ENCODE measurements at places on chromosomes 7 and 10. TPM values are rescaled to one million over a fixed set of nuclear protein-coding genes. Genes with fewer than 3 reads are reported as not detected.

DNA sequence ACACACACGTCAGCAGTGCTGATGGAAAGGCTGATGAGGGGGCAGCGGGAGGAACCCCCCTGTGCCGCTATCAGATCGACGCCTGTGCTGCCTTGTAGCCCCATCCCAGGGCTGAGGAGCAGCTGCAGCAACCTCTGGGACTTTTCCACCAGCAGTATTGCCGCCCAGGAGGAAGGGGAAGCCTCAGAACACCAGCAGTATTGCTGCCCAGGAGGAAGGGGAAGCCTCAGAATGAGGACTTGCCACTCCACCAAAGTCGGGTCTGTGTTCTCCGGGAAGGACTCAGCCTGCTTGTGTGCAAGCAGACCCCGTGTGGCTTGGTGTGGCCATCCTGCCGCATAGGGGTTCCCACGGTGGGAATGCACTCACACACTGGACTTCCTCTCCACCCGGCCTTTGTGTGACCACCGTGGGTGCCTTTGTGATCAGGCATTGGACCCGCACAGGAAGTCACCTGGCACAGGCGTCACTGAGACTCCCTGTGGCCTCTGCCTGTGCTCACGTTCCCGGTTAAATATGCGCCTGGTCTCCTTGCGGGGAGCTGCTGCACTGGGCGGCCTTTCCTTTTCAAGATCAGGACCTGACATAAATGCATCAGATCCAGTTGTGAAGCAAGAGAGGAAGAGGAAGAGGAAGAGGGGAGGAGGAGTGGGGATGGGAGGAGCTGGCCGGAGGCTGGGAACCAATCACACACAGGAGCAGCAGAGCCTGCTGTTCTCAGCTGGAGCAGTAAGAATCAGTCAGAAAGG, 248.5 kb downstream of the DNAJB6 start:
- no peak for DNase-seq

Gene KCP
- not detected for total RNA-seq

Gene NEURL1
- total RNA-seq, result 1.6 TPM

Gene ANKRD26
- total RNA-seq, result 4.3 TPM

GRCh38 chr7:149620961-149621360, 123.4 kb upstream of the ZNF746 start:
- no peak for DNase-seq

Gene HMX2
- total RNA-seq, result not detected

GRCh38 chr7:101554584-101555268, 74.4 kb downstream of the MYL10 start:
- DNase-seq, result no peak

Gene HYAL4
- not detected for total RNA-seq

- no peak for DNase-seq
These were observed 99.6 kb downstream of the STRA8 start for GRCh38 chr7:135333200-135333599.

DNA sequence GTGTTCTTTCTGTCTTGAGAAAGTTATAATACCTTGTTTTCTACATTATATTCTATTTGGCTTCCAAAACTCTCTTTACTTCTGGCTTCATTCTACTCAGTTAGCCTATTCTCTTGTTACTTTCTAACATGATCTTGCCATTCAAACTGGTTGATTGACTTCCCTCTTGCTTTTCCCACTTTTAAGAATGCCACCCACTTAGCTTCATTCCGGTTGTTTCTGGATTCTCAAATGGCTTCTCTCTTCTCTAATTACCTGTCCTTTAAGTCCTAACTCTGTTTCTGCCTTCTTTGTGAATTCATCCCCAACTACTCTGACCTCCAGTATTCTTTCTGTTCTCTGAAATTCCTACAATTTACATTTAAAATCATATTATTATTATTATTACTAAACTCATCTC, 52.0 kb downstream of the ANKIB1 start:
- DNase-seq, result no peak

Measured in right lobe of liver (tissue), 6 donors.